ENCODE measurements at places on chromosomes 3 and 15. TPM values are rescaled to one million over a fixed set of nuclear protein-coding genes. Genes with fewer than 3 reads are reported as not detected.

Gene SCN5A
- 0.50 TPM for total RNA-seq

Gene HHATL
- not detected for total RNA-seq

Gene SLC6A11
- not detected for total RNA-seq

DNA sequence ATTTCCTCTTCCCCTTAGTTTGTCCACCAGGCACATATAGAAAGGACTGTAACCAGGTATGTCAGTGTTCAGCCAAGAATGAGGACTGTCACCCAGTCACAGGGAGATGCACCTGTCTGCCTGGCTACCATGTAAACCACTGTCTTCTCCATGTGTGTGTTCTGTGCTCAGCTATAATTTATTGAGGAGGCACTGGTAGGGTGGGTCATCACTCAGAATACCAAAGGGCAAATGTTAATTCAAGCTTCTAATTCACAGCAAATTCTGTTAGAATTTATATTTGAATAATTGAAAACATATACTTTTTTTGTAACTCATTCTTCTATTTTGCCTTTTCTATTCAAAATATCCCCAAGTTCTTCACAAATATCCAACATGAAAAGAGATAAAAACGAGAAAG is 780.4 kb downstream of the MECOM start:
- H3K27me3 ChIP-seq: no peaks in the 10 kb centered on the region
- no peak overlapping the region for H3K27ac ChIP-seq
- H3K36me3 ChIP-seq: no peaks in the 10 kb centered on the region
- no peak overlapping the region for H3K4me3 ChIP-seq

DNA sequence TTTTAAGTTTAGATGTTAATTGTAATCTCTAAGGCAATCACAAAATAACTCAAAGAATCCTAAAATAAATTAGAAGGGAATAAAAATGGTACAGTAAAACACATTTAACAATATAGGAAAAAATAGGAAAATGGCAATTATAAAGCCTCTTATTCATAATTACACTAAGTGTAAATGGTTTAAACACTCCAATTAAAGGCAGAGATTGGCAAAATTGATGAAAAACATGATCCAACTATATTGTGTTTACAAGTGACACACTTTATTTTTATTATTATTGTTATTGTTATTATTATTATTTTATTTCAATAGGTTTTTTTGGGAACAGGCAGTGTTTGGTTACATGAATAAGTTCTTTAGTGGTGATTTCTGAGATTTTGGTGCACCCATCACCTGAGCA is 48.7 kb upstream of the DYNC1LI1 start:
- H3K36me3 ChIP-seq: no peaks in the 10 kb centered on the region
- DNase-seq: no peak
- no peak overlapping the region for H3K4me3 ChIP-seq
- no peak overlapping the region for H3K27ac ChIP-seq
- no peaks in the 10 kb centered on the region for H3K4me1 ChIP-seq

- H3K27ac ChIP-seq: no peak overlapping the region
- H3K36me3 ChIP-seq: no peaks in the 10 kb centered on the region
- no peaks in the 10 kb centered on the region for H3K4me1 ChIP-seq
Observed at GRCh38 chr3:55721716-55722484, 234.8 kb upstream of the WNT5A start.

- H3K27me3 ChIP-seq: no peaks in the 10 kb centered on the region
- no peaks in the 10 kb centered on the region for H3K4me1 ChIP-seq
- DNase-seq: peak; percentile 51
- no peak overlapping the region for H3K27ac ChIP-seq
- no peak overlapping the region for H3K4me3 ChIP-seq
Observed at GRCh38 chr3:25885544-25885943, 95.7 kb downstream of the OXSM start.

- no peaks in the 10 kb centered on the region for H3K36me3 ChIP-seq
- H3K27me3 ChIP-seq: no peaks in the 10 kb centered on the region
- DNase-seq: no peak
- no peak overlapping the region for H3K27ac ChIP-seq
Observed at GRCh38 chr15:56725386-56725785, 7.9 kb downstream of the ZNF280D start.

DNA sequence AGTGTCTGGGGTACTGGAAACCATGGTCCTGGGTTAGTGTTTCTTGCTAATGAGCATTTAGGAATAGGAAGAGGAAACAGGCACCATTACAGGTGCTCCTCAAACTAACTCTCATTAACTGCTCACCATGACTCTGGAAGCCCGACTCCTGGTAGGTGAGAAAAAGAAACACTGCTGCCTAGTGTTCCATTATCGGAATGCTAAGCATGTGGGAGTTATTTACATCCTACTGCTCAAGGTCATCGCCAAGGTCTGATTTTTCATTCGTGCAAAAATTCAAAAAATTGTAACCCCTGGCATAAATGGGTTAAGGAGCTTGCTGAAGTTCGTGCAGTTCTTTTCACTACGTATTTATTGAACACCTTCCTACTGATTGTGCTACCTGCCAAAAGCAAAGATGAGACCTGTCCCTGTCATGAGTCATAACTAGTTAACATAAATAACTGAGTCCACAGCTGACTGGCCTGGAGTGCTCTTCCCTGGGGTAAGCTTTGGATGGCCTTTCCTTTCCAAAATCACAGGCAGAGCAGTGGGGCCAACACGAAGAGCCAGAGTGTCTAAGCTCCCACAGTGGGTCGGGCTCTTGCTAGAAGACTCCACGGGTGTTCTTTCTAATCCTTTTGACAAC is 22.7 kb upstream of the PAQR5 start:
- H3K36me3 ChIP-seq: no peaks in the 10 kb centered on the region
- no peak overlapping the region for H3K27ac ChIP-seq
- no peak overlapping the region for H3K4me3 ChIP-seq
- no peak for DNase-seq

Measured in fibroblast of lung (primary cell).